ENCODE measurements at places on chromosomes 4 and X. TPM values are rescaled to one million over a fixed set of nuclear protein-coding genes. Genes with fewer than 3 reads are reported as not detected.

- DNase-seq: no peak
Measured at GRCh38 chr4:111512081-111512783, 633.0 kb upstream of the FAM241A start.

- DNase-seq: peak; percentile 55
Measured at GRCh38 chrX:129686422-129686948, 31.7 kb upstream of the APLN start.

GRCh38 chr4:156505341-156505955 lies 466.2 kb downstream of the PDGFC start:
- DNase-seq: no peak

Gene GAGE13
- not detected for total RNA-seq

DNA sequence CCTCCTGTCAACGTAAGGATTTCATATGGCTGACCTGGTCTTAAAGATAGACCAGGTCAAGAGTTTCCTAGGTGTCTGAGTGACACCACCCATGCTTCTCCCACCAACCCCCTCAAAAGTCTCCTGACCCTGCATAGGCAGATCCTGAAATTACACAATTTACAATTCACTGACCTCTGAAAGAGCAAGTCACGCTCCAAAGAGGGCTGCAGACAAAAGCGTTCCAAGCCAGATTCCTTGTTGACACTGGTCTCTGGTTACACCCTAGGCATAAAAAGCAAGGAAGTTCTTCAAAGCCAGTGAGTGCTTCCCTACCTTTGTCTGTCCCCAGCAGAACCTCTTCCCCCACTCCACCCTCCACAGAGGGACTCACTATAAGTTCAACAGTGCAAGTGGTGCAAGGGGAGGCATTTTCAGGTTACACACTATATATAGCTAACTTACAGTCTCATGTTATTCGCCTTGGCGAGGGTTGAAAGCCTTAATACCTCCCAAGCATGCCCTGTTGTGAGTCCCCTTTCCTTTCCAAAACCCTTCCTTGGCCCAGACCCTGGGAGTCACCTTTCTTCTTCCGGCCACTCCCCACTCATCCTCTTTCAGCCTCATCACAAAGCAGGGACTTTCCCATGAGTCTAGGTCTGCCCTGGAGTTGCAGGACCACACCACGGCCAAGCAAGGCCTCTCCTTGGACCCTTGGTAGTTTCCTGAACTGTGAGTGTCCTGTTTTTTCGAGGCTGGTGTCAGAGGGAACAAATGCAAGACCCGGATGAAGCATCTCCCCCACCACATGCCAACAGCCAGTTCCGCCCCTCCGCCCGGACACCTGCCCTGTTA lies 58.0 kb upstream of the KLF3 start:
- no peak for DNase-seq

Gene EGF
- total RNA-seq: 1.5 TPM

- no peak for DNase-seq
Measured at GRCh38 chrX:71167031-71167781, 22.6 kb downstream of the NLGN3 start.

DNA sequence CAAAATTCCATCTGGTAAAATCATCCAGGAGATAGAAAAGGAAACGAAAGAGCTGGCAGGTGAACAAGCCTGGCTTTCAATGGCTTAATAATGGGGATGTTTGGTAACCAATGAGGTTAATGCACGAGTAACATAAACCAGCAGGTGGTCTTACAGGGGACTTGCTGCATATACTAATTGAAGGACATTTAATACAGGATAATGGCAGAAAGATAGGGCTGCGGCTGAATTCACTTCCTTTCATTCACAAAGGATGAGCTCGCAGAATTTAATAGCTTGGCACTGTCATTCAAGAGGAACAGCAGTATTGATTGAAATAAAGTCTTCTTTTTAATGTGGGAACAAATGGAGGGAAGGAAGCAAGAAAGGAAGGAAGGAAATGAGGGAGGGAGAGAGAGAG lies 156.3 kb upstream of the RAI2 start:
- no peak for DNase-seq

Gene CENPC
- total RNA-seq: 19.4 TPM

DNA sequence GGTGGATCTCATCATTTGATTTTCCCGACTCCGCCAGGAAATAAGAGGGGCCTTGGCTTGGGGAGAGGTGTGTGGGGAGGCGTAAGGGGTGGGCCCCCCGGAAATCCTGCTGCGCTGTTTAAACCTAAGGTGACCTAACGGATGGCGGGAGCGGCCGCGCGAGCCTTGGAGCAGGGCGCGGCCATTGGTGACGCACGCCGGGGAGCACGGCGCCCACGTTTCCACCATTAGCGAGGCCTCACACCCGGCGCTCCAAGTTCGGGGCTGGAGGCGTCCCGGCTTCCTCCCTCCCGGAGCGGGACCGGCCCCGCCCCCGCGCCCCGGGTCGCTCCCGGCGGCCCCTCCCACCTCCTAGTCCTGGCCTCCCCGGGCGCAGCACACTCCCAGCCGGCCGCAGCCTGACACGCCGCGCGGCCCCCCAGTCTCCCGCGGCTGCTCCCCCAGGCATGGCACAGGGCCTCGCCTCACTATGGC lies at the start of gene SMS:
SMS (plus strand) TSS at position 354 of the 474 bp plus-strand sequence; CDS start at position 470, 116 bp downstream.
- DNase-seq: peak; percentile 78

DNA sequence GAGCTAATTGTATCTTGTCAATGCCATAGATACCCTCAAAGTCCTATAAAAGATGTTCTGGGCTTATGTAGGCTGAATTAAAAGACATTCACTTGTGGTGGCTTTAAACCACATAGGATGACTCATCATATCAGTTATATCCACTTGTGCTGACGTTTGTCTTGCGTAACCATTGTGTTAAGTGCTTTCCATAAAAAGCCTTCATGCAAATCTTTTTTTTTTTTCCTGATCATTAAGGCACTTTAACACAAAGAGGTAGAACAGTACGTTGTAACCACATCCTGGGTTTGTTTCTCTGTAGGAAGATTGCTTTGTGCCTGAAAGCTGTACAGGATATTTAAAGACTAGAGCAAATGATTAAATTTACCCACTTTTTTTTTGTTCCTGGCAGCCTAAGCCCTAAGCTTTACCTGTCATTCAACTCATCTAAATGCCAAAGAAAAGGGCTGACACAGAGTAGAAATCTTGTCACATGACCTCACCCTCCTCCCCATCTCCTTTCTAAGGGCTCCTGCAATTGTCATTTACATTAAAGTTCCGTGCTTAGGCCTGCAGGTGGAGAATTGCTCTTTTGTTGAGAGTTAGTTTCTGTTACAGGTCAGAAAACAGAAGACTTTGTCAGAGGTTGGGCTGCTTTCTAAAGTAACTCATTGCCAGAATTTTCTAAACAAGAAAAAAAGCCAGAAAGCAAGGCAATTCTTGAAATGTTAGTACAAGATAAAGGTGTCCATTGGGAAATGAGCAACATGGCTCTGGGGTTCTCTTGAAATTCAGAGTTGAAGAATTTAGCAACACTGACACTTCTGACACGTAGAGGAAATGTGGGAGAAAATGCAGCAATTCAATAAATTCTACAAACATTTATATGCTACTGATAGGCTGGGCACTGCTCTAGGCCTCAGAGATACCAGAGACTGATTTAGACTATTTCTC lies 555.6 kb downstream of the PPARGC1A start:
- no peak for DNase-seq

- DNase-seq: no peak
Measured at GRCh38 chr4:109009909-109010308, 247.1 kb upstream of the ETNPPL start.
